ENCODE measurements at places on chromosomes 7 and 10. TPM values are rescaled to one million over a fixed set of nuclear protein-coding genes. Genes with fewer than 3 reads are reported as not detected.

DNA sequence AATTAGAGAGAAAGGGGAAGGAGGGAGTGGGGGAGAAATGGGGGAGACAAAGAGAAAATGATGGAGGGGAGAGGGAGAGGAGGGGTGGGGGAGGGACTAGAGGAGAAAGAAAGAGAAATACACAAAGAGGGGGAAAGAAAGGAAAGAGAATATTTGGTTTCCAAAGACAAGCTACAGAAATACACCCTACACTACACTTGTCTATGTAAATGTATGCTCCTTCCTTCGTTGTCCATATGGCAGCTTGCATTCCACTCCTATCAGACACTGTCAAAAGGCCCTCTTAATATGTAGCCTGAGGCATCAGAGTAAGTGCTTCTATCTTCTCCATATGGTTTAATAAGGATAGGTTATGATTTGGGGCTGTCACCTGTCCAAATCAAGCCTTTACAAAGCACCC is 92.8 kb upstream of the FEZF1 start:
- DNase-seq = no peak

DNA sequence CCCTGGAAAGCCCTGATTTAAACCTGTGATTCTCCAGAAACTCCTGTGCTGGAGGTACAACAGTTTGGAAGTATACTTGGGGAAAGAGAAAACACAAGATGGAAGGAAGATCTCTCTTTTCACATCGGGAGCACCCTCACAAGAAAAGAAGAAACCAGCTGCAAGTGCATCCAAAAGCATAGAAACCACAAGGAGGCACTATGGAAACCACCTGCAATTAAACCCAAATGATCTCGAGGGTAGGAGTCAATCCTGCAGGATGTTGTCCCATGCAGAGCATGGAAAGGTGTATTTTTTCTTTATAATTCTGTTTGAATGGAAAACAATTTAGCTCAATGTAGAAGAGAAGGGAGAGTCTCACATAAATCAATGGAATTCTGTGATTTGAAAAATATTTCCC is 210.5 kb downstream of the TWIST1 start:
- no peak for DNase-seq

- DNase-seq = no peak
Observed at GRCh38 chr10:47207894-47208469, 92.0 kb upstream of the GDF10 start.

DNA sequence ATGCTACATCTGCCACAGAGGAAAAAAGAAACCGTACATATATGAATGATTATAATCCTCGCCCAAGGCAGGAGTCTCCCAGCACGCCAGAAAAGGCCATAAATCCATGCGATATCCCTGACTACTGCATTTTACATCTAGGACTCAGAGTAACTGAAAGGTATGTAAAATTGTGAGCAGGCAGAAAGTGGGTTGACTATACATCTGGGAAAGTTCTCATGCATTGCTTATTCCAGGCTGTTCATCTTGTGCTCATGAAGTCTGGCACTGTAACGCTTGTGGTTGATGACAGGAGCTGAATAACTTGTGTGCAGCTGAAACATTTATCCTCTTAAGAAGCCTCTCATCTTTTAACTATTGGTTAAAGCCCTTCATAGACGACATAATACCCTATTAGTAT is 193.4 kb upstream of the STEAP4 start:
- DNase-seq = no peak

The C10orf62 gene
- not detected for total RNA-seq

The CADPS2 gene
- total RNA-seq = 16.1 TPM
